ENCODE measurements at places on chromosomes 1 and 21. TPM values are rescaled to one million over a fixed set of nuclear protein-coding genes. Genes with fewer than 3 reads are reported as not detected.

DNA sequence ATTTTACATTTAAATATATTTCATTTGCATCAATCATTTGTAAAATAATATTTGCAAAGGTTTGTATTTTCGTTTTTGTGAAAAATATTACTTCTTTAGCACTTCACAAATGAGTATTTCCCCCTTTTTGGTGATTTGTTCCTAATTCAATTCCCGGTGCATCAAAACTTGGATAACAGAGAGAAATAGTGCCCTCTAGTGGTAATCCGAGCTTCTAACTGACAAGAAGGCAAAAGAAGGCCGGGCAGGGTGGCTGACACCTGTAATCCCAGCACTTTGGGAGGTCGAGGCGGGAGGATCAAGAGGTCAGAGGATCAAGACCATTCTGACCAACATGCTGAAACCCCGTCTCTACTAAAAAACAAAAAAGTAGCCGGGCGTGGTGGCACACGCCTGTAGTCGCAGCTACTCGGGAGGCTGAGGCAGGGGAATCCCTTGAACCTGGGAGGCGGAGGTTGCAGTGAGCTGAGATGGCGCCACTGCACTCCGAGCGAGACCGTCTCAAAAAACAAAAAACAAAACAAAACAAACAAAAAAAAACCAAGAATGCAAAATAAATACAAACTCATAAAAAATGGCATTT, 137.7 kb downstream of the COL11A1 start:
- no peak for DNase-seq

DNA sequence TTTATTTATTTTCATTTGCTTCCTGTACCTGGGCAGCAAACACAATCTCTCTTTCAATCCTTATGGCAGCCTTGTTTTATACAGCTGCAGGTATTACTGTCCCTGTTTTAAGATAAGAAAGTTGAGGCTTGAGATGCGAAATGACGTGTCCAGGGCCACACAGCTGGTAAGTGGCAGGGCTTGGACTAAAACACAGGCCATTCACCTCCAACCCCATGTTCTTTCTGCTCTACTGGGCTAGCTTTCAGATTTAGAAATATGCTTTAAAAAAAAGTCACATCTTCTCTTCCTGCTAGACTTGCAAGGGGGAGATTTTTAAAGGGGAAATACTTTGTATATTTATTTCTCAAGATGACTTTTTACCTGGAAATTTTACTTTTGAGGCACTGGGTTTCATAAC, 62.8 kb downstream of the CNST start:
- DNase-seq = no peak

GRCh38 chr1:201842472-201843027, 13.6 kb downstream of the IPO9 start:
- DNase-seq = no peak

GRCh38 chr1:30299393-30299792, 424.0 kb downstream of the MATN1 start:
- DNase-seq = no peak

GRCh38 chr21:26570203-26570602, 2.9 kb downstream of the CYYR1 start:
- no peak for DNase-seq

GRCh38 chr1:209866201-209866600, 38.4 kb downstream of the UTP25 start:
- no peak for DNase-seq

GRCh38 chr21:39136711-39137110, 46.5 kb downstream of the PSMG1 start:
- no peak for DNase-seq

GRCh38 chr1:101408212-101409042, 171.6 kb downstream of the S1PR1 start:
- DNase-seq = no peak

GRCh38 chr1:940107-941014, 16.6 kb downstream of the SAMD11 start:
- no peak for DNase-seq

DNA sequence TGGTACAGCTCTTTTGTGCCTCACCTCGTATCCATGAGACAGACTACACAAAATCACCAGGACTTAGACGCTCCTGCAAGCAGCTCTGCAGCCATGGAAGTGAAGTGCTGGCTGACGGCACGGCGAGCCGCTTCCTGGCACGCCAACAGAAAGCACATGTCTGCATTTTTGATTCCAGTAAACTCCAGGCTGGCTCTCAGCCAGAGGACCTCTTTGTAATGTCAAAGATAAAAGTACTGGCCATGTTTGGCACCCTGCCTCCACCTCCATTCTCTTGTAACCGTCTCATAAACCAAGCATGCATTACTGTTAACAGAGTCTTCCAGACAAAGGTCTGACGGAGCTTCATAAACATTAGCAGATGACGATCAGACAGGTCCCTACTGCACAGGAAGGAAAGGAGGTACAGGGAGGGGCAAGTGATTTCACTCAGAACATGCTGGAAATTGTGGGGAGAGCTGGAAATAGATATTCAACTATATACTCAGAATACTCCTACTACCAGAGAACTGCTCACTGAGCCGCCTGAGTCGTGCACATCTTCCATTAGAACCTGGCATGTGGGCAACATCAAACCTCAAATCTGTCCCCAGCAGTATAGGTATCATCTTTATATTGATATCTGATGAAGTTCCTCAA, 632.0 kb downstream of the SMYD3 start:
- no peak for DNase-seq

GRCh38 chr1:180031664-180032063, 77.1 kb downstream of the CEP350 start:
- DNase-seq = no peak

DNA sequence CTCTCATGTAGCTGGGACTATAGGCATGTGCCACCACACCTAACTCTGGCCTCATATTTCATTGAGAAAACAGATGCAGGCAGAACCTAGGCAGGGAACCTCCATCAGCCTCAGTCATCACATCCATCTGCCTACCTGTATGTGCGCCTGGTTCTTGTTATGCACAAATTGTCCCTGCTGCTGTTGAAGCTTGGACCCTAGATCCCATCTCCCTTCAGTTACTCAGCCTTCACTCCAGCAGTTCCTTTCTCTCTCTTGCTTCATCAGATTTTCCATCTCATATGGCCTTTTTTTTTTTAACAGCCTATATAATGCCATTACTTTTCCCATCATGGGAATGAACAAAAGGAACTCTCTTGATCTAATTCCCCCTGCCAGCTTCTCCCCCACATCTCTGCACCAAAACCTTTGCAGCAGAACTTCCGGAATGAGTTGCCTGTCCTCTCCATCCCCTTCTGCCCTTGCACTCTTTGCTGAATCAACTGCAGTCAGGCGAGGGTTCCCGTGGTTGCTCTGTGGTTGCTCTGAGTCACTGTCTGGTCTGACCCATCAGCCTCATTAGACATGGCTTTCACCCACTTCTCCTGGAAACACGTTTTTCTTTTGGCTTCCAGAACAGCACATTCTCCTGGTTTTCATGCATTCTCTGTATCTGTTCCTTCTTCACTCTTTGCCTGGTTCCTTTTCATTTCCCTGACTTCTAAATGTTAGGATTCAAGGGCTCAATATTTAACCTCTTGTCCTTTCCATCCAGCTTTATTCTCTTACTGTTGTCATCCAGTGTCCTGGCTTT, 41.5 kb downstream of the UBE4B start:
- DNase-seq = no peak

DNA sequence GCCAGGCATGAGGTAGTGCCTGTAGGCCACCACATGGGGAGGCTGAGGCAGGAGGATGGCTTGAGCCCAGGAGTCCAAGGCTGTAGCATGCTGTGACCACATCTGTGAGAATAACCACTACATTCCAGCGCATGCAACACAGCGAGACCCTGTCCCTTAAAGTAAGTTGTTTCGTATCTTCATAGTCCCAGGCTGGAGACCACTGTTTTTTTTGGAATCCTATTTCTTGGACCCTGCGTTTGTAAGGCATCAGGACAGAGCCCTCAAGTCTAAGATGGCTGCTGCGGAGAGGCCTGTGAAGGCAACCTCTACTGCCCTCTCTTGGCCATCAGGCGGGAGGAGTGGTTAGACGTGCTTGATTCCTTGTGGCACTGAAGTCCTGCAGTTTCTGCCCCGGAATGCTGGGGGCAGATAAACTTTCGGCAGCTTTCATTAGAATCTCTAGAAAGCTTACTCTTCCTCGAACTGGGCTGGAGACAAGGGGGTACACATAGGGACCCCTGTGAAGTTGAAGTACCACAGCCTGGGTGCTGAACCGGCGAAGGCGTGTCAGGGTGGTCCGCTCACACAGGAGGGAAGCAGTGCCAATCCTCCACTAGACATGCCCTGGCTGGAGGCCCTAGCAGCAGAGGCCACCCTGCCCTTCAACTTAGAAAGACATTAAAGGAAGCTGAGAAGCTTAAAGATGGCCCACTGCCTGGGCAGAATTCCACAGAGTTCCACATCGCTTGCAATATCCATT, 36.6 kb downstream of the RABIF start:
- DNase-seq = no peak

DNA sequence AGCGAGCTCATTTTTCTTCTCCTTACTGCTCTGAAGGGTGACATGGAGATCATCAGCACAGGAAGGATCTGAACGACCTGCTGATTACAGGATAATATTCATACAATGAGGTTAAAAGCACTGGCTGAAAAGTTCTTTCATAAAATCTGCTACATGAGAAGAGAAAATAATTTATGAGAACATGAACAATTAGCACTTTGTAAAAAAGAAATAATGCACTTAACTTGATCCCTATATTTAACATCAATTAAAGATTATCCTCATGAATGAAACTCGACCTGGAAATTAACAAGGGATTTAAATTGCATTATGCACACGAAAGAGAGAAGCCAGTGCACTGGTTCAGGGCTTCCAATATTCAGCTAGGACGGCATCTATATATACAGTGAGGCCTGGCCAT, 46.6 kb downstream of the RRAGC start:
- DNase-seq = no peak

DNA sequence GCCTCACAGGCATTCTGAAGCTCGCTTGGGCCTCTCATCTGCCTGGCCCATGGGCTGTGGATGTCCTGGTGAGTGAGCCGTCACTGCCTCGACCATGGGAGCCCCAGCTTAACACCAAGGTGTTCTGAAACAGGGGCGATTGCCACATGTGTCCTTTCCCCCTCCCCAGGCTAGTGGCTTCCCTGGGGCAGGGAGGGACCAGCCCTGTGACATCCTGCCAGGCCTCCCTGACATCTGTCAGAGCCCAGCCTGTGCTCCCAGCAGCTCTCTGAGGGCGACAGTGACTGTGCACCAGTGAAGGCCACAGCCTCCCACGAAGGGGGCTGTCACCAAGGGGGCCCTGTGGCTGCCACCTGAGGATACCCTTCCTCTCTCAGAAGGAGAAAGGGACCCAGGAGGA, 35.9 kb upstream of the CCDC27 start:
- no peak for DNase-seq

DNA sequence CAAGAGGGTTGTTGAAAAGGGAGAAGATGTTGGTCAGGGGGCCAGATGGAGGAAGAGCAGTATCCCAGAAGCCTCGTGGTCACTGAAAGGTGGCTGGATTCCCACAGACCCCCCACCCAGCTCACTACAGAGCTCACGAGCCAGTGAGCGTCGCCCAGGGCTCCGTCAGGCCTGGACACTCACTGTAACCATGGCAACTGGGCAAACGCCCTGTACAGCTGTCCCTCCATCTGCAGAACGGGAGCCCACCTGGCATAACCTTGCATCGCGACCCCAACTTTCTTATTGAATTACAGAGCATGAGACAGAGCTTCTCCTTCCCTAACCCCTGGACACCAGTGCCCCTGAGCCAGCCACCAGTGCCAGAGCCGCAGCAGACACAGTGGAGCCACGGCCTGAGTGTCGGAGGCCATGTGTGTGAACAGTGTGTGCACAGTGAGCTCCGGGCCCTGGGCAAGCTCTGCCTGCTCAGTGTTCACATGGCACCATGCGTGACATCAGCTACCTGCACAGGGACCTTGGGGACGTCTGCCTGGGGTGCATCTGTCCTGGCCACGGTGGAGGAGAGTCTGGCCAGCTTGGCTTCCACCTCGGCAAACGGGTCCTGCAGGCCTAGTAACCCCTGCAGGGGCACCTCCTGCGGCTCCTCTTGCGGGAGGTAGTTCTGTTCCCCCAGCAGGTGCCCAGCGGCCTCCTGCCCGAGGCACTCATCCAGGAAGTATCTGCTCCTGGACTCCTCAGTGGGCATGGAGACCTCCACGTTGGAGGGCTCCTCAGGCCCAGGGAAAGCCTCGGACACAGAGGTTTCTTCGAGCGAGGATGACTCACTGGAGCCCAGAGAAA, 25.9 kb upstream of the DDOST start:
- no peak for DNase-seq

DNA sequence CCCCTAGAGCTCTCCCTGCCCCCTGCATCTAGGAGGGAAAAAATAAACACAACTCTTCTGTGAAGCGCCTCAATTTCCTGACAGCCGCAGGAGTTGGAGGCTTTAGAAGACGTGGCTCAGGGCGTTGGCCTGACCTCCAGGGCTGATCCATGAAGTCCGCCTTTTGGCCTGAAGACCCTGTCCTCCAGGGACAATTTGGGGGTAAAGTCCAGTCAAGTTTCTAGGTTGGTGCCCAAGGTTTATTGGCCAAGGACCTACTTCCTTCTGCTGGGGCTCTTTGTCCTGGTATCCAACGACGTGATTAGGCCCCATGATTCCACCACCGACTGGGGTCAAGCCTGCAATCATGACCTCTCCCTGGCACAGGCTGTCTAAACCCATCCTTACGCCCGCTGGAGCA, 54.9 kb downstream of the PTPRF start:
- DNase-seq = no peak

DNA sequence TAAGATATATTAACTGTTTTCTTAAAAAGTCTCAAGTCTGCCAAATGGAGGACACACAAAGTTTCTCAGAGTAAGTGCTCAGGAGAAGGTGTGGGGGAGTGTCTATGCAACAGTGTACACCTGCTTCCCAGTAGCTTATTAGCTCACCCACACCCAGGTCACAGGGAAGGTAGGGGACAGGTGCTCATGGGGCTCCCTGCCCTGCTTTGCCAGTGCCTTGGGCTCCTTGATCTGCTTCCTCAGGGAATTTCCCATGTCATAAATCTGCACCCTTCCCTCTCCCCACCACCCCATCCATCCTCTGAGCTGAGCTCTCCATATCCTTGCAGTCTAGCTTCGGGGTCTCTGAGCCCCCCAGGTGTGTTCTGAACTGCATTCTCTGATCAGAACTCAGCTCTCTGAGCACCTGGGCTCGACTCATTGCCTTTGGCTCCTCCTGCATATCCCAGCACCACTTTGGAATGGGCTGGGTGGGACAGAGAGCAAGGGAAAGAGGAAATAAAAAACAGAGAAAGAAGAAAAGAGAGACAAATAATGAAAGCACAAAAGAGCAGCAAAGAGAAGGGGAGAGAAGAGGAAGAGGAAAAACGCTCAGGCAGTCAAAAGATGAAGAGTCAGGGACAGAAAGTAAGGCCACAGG, 87.0 kb upstream of the ATP1B1 start:
- no peak for DNase-seq

- DNase-seq = no peak
Observed at GRCh38 chr1:14420686-14421085, 177.8 kb upstream of the KAZN start.

GRCh38 chr1:115118086-115118485, 28.8 kb upstream of the TSPAN2 start:
- no peak for DNase-seq

GSTM5 gene
- total RNA-seq = 2.2 TPM

PRAMEF4 gene
- not detected for total RNA-seq

INSRR gene
- total RNA-seq = not detected

TFAP2E gene
- 0.26 TPM for total RNA-seq

ZNF691 gene
- 2.0 TPM for total RNA-seq

S100A7 gene
- 9,163 TPM for total RNA-seq

CD2 gene
- total RNA-seq = 4.0 TPM

ASCL5 gene
- not detected for total RNA-seq

GUCA2B gene
- not detected for total RNA-seq

AJAP1 gene
- total RNA-seq = 0.30 TPM
